ENCODE measurements at places on chromosomes 5 and 9.
A peak's percentile ranks its signal among the peaks of the same experiment; 100 is the strongest.

DNA sequence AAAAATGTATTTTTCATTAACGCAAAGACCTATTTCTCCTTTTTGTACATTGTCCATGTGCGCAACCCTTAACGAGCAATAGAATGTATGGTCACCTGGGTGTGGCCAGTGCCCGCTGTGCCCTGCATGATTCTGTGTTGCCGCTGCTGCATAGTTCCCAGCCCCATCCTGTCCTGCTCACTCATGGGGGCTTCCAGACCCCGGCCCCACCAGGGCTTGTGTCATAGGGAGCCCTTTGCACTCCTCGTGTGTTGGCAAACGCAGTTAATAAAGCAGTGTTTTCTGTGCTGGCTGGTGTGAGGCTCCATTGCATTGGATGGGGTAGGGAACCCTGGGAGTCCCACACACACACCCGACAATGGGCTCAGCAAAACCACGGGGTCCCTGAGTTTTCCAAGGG is 49.7 kb downstream of the SAR1B start:
- peak; percentile 14 for DNase-seq

- no peak for DNase-seq
These were observed 20.1 kb downstream of the HK3 start for GRCh38 chr5:176878906-176879662.

DNA sequence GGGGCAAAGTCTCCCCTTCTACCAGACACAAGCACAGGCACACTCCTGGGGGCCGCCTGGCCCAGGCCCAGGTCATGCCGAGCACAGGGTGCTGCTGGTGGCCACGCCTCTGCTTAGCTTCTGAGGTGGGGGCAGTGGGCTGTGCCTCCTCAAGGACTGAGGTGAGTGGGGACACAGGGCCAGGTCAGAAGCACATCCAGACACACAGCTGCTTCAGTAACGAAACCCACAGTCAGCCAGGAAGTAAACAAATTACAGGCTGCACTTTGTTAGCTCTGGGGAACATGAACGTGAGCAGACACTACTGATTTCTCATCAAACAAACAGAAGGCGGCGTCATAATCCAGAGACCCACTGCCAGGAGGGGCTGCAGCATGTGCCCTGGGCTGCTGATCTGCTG is 192.4 kb downstream of the HSPA4 start:
- DNase-seq, result no peak

DNA sequence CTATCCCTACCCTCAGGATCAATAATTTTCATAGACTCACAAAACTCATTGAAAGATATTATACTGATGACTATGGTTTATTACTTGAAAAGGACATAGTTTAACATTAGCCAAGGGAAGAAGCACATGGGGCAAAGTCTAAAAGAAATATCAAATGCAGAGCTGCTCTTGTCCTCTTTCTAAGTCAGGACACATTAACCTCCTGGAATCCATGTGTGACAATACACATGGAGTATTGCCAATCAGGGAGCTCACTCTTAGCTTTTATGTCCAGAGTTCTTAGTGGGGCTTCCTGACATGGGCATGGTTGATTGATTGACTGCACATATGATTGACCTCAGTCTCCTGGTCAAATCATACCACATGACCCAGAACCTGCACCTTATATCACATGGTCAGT is 165.5 kb upstream of the COX7C start:
- no peak for DNase-seq

DNA sequence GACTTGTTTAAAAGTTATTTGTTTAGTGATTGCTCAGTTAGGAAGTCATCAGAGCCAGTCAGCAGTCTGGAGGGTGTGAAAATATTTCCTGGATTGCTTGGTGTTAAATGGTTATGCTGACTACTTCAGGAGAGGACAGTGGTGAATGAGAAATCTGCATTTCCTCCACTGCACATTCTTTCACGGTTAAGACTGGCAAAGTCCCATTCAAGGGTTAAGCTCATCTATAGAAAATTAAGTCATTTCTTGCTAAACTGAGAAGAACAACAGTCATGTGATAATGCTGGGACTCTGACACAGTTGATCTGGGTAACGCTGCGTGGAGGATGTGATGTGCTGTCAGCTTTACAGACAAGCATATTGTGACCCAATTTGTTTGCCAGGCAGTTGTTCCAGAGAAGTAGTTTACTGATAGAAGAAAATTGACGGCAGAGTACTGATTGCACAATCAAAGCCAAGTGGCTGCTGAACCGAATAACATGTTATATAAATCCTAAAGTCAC is 80.4 kb downstream of the GRAMD2B start:
- no peak for DNase-seq

DNA sequence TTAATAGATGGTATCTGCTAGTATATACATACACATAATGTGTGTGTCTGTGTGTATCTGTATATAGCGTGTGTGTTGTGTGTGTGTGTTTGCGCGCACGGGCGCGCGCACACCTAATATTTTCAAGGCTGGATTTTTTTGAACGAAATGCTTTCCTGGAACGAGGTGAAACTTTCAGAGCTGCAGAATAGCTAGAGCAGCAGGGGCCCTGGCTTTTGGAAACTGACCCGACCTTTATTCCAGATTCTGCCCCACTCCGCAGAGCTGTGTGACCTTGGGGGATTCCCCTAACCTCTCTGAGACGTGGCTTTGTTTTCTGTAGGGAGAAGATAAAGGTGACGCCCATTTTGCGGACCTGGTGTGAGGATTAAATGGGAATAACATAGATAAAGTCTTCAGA is 757 bp downstream of the FXN start:
- no peak for DNase-seq

DNA sequence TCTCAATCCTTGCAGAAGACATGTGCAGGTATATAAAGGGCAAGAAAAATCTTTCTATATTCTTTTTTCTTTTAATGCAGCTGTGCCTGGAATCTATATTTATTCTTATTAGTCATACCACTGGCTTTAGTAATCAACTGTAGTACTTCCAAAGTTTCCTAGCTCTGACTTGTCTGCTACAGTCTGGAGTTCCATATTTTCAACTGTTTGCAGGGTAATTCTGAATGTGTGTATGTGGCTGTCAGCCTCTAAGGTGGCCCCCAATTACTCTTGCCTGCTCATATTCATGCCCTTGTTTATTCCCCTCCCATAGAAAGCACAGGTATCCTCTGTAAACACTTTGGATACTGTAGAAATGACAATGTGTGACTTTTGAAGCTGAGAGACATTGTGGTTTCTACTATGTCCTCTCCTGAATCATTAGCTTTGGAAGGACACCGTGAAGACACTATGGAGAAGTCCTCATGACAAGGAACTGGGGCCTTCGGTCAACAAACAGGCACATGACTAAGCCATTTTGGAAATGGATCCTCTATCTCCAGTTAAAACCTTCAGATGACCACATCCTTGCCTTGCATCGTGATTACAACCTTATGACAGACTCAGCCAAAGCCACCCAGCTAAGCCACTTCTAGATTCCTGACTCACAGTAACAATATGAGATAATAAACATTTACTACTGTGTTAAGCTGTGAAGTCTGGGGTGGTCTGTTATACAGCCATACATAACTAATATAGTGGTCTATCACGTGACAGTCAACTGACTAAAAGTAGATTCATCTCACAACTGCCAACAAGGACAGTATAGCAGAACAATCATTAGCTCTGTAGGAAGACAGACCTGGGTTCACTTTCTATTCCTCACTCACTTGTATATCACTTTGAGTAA is 49.5 kb upstream of the SUSD1 start:
- no peak for DNase-seq

- DNase-seq, result no peak
These were observed 1.6 kb upstream of the GZMK start for GRCh38 chr5:55022450-55022849.

DNA sequence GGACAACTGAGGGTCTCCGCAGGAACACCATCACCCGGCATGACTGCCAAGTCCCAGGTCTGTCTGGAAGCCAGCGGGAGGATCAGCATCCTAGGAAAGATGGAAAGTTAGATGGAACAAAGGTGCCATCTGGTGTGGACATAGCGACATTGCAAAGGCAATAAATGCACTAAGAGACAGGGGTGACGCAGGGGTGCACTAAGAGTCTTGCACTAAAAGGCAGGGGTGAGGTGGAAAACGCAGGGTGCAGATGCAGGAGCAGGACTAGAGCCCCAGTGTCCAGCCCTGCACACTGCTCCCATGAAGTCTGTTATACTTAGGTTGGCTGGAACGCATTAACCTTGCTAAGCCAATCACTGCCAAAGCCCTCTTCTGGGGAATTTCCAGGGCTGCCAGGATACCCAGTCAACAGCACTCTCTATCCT is 15.5 kb downstream of the ATOX1 start:
- peak; percentile 70 for DNase-seq

- DNase-seq, result no peak
These were observed 300.1 kb downstream of the ENC1 start for GRCh38 chr5:74340476-74340875.

DNA sequence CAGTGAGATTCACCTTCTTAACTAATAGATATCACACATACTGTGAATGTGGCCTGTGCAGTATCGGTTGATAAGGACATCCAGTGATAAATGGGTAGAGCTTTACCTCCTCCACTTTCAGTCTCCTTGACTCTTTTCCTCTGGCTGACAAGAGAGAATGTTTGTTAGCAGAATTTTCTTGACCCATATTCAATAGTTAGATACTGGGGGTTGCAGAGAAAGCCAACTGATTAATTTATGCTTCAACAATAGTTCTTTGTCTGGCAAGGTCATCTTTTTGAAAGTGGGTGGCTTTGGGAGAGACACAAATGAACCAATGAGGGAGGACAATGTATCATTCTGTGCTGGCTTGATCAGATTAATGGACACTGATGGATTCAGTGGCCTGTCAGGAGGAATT is 30.3 kb downstream of the TTC23L start:
- DNase-seq, result no peak

- no peak for DNase-seq
These were observed 4.6 kb downstream of the BARHL1 start for GRCh38 chr9:132586830-132587591.

GRCh38 chr5:14779975-14780374 is 91.6 kb downstream of the ANKH start:
- DNase-seq, result no peak

DNA sequence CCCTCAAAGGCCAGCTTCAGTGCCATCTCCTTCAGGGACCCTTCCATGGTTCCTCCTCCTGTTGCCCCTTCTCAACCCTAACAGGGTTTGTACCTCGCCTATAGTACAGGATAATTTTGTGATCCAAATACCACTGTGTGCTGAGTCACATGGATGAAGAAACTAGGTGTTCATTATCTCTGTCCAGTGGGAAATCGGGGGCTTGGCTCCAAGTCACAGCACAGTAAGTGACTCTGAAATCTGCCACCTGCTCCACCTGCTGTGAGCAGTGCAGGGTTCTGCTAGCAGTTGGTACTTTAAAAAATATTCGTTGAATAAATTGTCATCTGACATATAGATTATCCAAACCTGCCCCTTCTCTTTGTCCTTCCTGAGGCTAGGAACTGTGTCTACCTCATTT is 123.2 kb upstream of the OTULINL start:
- DNase-seq, result no peak

GRCh38 chr5:61304590-61305381 is 27.3 kb upstream of the ZSWIM6 start:
- peak; percentile 75 for DNase-seq

Data from Caco-2 (cell line).